ENCODE measurements at places on chromosomes 7 and 10.

- no peak for DNase-seq
These were observed 75.5 kb upstream of the CAPZA2 start for GRCh38 chr7:116786791-116787443.

GRCh38 chr7:55105952-55106351 lies 87.1 kb downstream of the EGFR start:
- DNase-seq, result no peak

DNA sequence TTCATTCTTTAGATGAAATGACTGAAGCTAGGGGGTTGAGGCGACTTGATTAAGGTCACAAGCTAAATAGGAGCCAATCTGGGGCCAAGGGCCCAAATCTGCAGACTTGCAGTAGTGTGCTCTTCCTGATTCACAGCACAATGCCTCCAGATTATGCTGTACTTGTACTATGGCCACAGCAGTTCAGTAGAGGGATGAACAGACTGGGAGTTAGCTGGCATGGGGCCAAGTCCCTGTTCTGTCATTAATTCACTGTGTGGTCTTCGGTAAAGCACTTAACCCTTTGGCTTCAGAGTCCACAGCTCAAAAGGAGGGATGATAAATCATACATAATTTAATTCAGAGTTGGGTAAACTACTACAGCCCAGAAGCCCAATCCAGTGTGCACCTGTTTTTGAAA lies 196.8 kb downstream of the XPNPEP1 start:
- peak; percentile 20 for DNase-seq

- no peak for DNase-seq
These were observed 2.7 kb upstream of the PPP2R2D start for GRCh38 chr10:131898061-131898460.

- no peak for DNase-seq
These were observed 16.5 kb upstream of the ANTXRL start for GRCh38 chr10:46270086-46270811.

DNA sequence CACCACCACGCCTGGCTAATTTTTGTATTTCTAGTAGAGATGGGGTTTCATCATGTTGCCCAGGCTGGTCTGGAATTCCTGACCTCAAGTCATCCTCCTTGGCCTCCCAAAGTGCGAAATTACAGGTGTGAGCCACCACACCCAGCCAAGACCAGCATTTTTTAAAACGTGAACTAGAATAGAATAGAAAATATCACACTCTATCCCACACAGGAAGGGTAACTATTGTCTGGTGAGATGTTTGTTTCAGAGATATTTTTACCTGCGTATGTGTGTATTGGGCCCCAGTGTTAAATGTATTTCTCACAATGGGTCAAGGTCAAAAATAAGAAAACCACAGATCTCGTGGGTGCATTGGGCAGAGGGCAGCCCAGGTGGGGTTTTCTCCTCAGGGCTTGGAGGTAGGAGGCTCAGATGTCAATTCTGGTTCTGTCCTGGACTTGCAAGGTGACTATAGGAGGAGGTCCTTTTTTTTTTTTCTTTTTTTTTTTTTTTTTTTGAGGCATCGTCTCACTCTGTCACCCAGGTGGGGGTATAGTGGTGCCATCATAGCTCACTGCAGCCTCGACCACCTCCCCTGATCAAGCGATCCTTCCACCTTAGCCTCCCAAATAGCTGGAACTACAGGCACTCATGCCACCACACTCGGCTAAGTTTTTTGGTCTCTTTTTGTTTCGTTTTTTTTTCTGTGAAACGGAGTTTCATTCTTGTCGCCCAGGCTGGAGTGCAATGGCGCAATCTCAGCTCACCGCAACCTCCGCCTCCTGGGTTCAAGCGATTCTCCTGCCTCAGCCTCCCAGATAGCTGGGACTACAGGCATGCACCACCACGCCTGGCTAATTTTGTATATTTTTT lies 19.0 kb downstream of the SH2B2 start:
- DNase-seq, result no peak

DNA sequence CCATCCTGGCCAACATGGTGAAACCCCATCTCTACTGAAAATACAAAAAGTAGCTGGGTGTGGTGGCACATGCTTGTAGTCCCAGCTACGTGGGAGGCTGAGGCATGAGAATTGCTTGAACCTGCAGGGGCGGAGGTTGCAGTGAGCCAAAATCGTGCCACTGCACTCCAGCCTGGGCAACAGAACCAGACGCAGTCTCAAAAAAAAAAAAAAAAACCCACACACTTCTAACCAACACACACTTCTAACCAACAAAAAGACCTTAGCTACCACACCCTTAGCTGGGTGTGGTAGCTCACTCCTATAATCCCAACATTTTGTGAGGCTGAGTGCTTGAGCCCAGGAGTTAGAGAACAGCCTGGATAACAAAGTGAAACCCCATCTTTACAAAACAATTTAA lies 33.9 kb upstream of the SPOCK2 start:
- no peak for DNase-seq

DNA sequence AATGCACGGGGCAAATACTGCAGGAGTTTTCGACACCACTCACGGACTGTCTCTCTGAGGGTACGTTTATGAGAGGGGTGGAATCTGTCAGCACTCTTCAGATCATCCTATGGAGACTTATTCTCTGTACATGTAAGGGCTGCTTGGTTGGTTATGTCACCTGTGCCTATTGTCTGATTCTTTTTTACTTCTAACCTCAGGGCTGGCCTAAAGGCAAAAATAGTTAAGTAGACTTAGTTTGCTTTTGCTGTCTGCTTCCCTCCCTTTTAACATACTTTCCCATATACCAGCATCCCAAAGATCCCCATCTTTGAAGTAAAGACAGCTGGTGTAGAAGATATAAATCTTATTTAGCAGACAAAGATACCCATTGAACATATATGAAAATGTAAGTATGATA lies 105.9 kb downstream of the PRKG1 start:
- no peak for DNase-seq

- no peak for DNase-seq
These were observed 66.8 kb upstream of the CYP26C1 start for GRCh38 chr10:92993699-92994272.

DNA sequence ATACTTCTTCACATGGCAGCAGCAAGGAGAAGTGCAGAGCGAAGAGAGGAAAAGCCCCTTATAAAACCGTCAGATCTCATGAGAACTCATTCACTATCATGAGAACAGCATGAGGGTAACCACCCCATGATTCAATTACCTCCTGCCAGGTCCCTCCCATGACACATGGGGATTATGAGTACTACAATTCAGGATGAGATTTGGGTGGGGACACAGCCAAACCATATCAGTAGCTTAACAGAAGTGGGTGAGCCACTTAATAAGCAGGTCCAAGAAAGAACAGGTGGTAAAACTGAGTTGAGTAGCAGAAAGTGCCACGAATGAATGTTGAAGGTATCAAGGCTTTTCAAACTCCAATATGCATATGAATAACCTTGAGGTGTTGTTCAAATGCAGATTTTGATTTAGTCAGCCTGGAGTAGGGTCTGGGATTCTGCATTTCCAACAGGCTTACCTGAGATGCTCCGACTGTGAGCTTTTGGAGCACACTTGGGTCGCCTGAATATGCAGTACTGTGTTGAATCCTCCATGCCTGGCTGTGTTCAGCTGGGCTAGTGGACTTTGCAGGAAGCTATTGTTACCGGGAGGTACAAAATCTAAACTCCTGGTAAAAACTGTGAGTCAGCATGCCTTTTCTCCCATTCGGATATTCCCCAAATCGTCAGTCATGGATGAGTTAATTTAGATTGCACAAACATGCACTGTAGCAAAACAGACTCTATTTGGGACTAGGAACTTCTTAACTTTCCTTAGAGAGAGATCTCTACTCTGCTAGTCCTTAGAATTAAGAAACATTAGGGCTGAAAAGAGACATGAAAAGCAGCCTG lies 69.0 kb upstream of the PRKCQ start:
- no peak for DNase-seq

GRCh38 chr10:52257692-52258075 lies 56.4 kb upstream of the DKK1 start:
- no peak for DNase-seq

GRCh38 chr7:33472348-33473025 lies 343.1 kb downstream of the BBS9 start:
- DNase-seq, result no peak

- no peak for DNase-seq
These were observed 81.9 kb downstream of the RBM20 start for GRCh38 chr10:110725801-110726630.

DNA sequence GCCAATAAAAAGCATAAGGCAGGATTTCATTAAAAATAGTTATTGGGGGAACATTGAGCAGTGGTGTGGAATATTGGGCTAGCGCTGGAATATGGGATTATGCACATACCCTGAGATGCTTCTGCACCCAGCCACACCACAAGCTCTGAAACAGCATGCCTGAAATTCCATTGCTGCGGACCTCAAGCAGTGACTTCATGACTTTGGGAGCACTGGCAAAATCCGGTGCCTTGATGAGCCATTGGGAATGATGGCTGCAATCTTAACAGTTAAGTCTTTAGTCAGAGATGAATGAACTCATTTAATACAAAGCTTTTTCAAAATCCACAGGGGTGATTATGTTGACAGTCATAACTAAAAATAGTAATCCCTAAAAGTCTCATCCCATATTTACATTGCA lies 274.7 kb upstream of the MTPN start:
- no peak for DNase-seq

All from spinal cord (tissue), 10 donors.